ENCODE measurements at places on chromosomes 12 and 14.

GRCh38 chr12:6461401-6462233, 8.9 kb downstream of the VAMP1 start:
- no peak for DNase-seq

DNA sequence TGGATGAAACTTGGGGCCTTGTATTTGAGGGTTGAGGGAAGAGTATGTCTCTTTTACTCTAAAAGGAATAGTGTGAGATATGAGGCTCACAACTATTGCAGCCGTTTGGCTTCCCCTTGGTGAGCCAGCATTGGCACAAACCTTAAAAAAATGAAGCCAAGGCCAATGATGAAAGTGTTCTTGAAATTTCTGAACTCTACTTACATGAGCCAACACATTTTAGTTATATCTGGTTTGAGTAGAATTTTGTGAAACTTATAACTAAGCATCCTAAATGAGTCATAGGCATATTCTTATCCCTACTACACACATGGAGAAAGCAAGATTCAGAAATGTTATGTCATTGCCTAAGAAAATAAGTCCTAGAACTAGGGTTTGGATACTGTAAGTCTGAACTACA, 55.3 kb upstream of the ACSS3 start:
- DNase-seq, result no peak

DNA sequence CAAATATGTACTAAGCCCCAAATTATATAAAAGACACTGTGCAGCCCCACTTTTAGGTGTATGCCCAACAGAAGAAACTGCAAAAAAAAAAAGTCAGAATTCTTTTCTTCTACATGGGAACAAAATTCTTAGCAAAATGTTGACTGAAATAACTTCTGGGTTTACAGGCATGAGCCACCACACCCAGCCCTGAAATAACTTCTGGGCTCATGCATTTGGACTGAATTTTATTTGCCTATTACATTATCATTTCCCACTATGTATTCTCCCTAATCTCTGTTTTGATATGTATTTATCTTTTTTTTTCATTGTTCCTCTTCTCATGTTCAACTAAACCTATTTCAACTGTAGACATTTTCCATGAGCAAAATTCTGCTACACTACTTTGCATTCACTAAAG, 169.2 kb downstream of the GRIN2B start:
- DNase-seq, result no peak

DNA sequence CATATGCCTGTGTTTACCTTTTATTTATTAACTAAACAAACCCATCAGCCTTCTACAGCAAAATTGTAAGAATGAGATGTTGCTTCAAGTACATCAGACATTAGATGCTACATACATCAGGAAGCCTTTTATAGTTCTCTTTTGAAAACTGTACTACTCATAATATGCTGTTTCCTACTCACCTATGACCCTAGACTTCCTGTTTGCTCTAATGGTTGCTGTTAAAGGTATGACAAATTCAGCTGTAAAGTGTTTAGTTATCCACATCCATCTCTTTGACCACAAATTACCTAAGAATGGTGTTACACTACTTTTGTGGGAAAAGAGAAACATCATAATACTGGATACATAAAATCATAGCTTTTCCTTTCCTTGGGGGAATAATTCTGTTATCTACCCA, 220.0 kb downstream of the RAD51B start:
- peak; percentile 41 for DNase-seq

GRCh38 chr14:68675233-68675577, 117.7 kb downstream of the ZFP36L1 start:
- peak; percentile 56 for DNase-seq

DNA sequence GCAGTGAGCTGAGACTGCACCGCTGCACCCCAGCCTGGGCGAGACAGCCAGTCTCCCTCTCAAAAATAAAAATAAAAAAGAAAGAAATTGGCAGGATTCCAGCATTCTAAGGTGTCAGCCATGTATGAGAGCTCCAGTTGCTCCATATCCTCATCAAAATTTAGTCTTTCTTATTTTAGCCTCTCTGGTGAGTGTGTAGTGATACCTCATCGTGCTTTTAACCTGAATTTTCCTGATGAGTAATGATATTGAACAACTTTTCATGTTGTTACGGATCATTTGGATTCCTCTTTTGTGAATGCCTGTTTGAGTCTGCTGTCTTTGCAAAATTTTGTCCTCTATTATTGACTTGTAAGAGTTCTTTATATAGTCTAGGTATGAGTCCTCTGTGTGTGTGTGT, 28.5 kb downstream of the CCDC60 start:
- no peak for DNase-seq

GRCh38 chr12:19778797-19779196, 339.5 kb downstream of the AEBP2 start:
- no peak for DNase-seq

DNA sequence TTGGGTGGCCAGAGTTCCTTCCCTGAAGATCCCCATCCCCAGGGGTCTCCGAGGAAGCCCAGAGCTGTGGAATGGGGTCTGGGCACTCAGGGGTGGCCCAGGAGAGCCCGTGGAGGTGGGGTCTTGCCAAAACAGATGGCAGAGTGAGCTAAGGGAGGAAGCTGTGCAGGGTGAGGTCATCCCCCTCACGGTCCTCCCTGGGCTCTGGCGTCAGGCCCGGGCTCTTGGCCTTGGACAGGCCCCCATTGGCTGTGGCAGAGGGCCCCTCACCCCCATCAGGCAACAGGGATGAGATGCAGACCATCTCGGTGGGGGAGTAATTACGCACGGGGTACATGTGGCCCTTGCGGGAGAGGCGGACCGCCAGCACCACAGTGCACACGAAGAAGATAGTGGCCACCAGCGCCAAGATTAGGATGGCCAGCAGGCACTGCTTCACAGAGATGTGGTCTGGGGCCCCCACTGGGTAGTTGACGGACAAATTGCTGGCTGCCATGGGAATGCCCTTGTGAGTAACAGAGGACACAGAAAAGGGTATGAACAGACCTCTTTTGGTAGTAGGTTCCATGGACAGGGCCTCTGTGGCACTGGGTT, 10.7 kb downstream of the SELPLG start:
- DNase-seq, result no peak

GRCh38 chr12:94070520-94070919, 77.9 kb upstream of the PLXNC1 start:
- DNase-seq, result no peak

DNA sequence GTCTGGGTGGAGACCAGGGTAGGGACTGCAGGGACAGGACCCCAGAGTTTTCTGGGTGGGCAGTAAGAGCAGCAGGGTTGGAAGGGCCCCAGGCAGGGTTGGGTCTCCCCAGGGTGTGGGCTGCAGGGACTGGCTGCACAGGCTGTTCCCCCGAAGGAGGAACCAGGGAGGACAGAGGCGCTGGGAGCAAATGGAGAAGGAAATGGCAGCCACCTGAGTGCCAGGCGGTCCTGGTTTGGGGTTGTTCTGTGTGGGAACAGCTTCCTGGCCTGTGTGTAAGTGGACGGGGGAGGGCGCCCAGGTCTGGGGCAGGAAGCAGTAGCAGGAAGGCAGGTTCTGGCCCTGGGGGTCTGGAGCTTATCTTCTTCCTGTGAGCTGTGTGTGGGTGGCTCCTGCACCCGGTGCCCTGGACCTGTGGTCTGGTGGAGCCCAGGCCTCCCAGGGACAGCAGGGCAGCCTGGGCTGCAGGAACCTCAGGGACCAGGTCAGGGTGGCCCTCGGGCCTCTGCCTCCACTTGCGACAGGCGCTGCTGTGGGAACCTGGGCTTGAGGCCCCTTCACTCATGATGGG, 372.8 kb downstream of the TMEM121 start:
- DNase-seq, result no peak

GRCh38 chr14:56122301-56122700, 4.1 kb downstream of the PELI2 start:
- no peak for DNase-seq

DNA sequence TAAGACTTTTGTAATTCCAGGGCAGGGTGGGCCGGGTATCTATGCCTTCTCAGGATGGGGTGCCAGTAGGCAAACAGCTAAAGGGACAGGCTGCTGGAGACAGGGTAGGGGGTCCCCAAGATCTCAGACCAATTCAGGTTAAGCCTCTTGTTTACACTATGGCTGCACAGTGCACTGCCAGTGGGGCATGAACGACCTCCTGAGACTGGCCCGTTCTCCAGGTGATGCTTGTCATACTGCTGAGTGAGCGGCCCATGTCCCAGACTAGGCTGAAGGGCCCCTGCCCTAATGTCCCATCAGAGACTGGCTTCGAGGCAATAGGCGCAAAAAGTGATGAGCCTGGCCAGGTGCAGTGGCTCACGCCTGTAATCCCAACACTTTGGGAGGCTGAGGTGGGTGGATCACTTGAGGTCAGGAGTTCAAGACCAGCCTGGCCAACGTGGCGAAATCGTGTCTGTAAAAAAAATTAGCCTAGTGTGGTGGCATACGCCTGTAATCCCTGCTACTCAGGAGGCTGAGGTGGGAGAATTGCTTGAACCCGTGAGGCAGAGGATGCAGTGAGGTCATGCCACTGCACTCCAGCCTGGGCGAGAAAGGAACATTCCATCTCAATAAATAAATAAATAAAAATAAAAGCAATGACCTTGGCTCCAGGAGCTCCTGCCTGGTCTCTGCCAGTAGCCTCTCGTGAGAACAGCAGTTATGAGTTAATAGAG, 12.6 kb downstream of the SLC25A29 start:
- DNase-seq, result no peak

- DNase-seq, result no peak
Observed at GRCh38 chr12:123049398-123050240, 69.1 kb downstream of the ARL6IP4 start.

GRCh38 chr12:28781671-28782652, 367.1 kb upstream of the FAR2 start:
- DNase-seq, result no peak

- DNase-seq, result peak; percentile 64
Observed at GRCh38 chr14:93105362-93105761, 10.4 kb downstream of the ITPK1 start.

GRCh38 chr12:1838205-1838993, 18.0 kb downstream of the LRTM2 start:
- no peak for DNase-seq

- peak; percentile 75 for DNase-seq
Observed at GRCh38 chr12:113231235-113232088, 10.2 kb downstream of the TPCN1 start.

DNA sequence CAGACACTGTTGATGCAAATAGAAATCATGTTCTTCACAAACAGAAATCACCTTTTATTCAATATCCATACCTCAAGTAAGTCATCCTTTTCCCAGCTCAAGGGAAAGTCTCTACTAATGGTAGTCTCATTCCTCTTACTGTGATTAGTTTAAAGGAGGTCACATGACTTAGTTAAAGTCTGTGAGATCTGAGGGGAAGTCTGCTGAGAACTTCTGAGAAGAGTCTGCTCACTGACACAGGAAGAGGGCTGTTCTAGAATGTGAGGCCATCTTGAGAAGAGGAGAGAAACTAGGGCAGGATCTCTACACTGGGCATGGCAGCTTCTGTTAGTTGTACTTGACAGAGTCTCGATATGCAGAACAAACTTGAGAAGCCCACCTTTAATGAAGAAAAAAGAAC, 146.8 kb downstream of the C12orf42 start:
- no peak for DNase-seq

GRCh38 chr14:24289649-24290280, 9.8 kb downstream of the DHRS1 start:
- DNase-seq, result no peak

- peak; percentile 15 for DNase-seq
Observed at GRCh38 chr14:45181329-45181728, 45.6 kb downstream of the FANCM start.

DNA sequence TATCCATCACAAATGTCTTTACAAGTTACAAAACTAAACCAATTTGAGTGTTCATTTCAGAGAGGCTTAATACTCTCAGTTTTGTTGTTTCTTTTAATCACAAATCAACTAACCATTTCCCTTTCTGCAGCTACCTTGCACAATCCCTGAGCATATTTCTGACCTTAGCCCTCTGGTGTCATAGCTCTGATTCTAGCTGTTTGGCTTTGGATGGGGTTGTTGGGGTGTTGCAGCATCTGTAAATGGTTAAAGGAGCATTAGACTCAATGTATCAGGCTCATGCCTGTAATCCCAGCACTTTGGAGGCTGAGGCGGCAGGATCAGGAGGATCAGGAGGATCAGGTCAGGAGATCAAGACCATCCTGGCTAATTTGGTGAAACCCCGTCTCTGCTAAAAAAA, 461.4 kb downstream of the NRXN3 start:
- peak; percentile 85 for DNase-seq

DNA sequence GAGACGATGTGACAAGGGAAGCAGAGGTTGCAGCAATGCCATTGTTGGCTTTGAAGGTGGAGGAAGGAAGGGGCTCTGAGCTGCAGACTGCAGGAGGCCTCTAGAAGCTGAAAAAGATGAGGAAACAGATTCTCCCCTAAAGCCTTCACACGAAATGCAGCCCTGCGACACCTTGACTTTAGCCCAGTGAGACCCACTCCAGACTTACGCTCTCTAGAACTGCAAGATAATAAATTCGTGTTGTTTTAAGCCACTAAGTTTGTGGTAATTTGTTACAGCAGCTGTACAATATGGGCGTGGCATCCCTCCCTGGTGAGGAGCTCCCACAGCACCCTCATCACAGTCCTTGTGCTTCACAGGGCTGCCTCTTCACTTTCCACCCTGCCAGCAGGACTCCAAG, 53.2 kb downstream of the GOLGA5 start:
- no peak for DNase-seq

GRCh38 chr12:112182499-112182898, 57.1 kb downstream of the TRAFD1 start:
- no peak for DNase-seq

GRCh38 chr14:101191721-101192660, 288.5 kb upstream of the RTL1 start:
- DNase-seq, result no peak

GRCh38 chr12:44433659-44434058, 442.5 kb downstream of the NELL2 start:
- DNase-seq, result no peak

- no peak for DNase-seq
Observed at GRCh38 chr12:95417372-95417771, 56.6 kb upstream of the METAP2 start.

GRCh38 chr12:113815031-113815430, 151.1 kb downstream of the RBM19 start:
- no peak for DNase-seq

DNA sequence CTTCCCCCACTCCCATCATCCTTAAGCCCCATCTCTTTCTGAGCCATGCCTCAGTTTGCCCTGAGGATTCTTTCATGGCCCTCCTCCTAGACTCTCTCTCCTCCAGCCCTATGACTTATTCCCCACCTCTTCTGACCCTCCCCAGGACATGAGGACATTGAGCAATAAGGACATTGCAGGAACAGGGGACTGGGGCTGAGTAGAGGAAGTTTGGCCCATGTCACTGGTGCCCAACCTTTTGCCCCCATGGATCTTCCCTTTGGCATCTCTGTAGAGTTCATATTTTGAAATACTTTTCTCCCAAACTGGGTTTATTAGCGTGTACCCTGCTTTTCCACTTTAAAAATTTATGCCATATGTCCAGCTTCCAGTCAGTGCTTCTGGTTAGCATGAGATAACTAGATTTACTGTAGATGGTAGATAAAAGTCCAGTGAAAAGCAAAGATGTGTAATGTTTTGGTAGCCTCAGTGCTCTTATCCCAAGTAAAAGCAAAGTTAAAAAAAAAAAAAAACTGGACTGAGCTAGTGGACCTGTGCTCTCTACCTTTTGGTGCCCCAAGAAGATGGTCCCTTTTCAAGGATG, 6.1 kb upstream of the LRP1-AS start:
- DNase-seq, result no peak

Data from HCEC 1CT (cell line).